ENCODE measurements at places on chromosomes 12 and 14. TPM values are rescaled to one million over a fixed set of nuclear protein-coding genes. Genes with fewer than 3 reads are reported as not detected.

Gene CLEC1B
- total RNA-seq = 0.33 TPM

Gene STAC3
- total RNA-seq = 0.39 TPM

Gene OR10G3
- total RNA-seq = not detected

Gene LTBR
- total RNA-seq = 86.0 TPM

Gene A2M
- not detected for total RNA-seq

Gene STYK1
- 22.0 TPM for total RNA-seq

Gene CHGA
- total RNA-seq = not detected

Gene NOXRED1
- 1.2 TPM for total RNA-seq

Gene ATP6V1D
- total RNA-seq = 56.9 TPM

Gene POTEM
- not detected for total RNA-seq

Gene ACVRL1
- not detected for total RNA-seq

Gene ANKS1B
- total RNA-seq = 8.0 TPM

Gene CKAP4
- 192 TPM for total RNA-seq

Gene RGS6
- total RNA-seq = not detected

Gene NEUROD4
- total RNA-seq = not detected

Gene HOXC12
- not detected for total RNA-seq

Gene PLA2G1B
- not detected for total RNA-seq

Gene PMEL
- 7.1 TPM for total RNA-seq

Gene PLCZ1
- not detected for total RNA-seq

Gene RPL10L
- not detected for total RNA-seq

Gene TEP1
- total RNA-seq = 15.7 TPM

Gene GNB3
- 0.65 TPM for total RNA-seq

Gene DENR
- 47.2 TPM for total RNA-seq

Gene DIO2
- 0.39 TPM for total RNA-seq

Gene HSPB8
- total RNA-seq = 46.3 TPM

Gene RFLNA
- 3.8 TPM for total RNA-seq
